ENCODE measurements at places on chromosomes 3 and 15.

- DNase-seq = no peak
These were observed 156.7 kb downstream of the TMCO5A start for GRCh38 chr15:38091078-38091645.

DNA sequence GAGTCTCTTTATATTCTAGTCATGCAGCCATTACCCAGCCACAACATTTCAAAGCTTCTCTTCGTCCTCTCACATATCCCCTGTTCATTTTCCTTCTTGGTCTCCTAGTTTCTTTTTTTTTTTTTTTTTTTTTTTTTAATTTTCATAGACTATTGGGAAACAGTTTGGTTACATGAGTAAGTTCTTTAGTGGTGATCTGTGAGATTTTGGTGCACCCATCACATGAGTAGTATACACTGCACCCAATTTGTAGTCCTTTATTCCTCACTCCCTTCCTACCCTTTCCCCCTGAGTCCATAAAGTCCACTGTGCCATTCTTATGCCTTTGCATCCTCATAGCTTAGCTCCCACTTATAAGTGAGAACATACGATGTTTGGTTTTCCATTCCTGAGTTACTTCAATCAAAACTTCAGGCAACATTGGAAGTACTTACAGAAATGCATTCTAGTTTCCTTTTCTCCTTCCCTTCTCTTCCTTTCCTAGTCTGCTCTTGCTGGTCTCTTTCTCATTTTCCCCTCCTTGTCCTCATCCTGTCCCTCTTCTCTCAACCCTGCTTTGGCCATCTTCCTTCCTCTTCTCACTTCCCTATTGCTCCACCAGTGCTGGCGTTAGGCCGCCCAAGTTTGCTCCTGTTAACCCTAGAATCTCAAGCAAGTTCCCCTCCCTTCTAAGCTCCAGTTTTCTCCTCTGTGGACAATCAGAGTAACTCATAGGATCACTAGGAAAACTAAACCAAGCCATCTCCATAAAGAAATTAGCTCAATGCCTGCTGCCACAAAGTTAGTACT lies 4.8 kb downstream of the ATP8B4 start:
- no peak for DNase-seq

GRCh38 chr15:70327328-70327855 lies 229.7 kb upstream of the TLE3 start:
- DNase-seq = no peak

GRCh38 chr3:133227813-133228212 lies 172.0 kb upstream of the BFSP2 start:
- DNase-seq = no peak

DNA sequence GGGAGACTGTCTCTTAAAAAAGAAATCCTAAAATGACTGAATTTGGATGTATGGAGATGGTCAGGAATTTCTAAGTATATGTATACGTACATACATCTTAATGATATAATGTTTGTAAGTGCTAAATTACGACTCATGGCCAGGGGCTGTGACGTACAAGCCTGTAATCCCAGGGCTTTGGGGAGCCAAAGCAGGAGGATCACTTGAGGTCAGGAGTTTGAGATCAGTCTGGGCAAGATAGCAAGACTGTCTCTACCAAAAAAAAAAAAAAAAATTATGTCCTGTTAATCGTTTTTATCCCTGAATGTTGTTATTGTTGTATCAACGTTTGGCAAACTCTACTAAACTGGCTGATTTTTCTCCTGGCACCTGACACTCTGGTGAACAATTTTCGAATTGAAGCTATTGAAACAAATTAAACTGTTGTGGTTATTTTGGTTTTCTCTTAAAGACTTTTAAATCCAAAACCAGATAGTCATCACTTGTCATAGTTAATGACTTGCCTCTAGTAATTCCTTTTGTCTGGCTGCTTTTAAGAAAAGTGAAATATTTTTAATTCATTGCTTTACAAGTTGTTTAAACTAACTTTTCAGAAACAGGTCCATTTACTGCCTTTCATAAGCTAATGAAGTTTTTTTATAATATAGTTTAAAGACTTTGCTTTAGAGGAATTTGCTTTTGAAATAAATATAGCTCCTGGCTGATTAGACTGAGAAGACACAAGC lies 7.0 kb downstream of the MORF4L1 start:
- DNase-seq = no peak

DNA sequence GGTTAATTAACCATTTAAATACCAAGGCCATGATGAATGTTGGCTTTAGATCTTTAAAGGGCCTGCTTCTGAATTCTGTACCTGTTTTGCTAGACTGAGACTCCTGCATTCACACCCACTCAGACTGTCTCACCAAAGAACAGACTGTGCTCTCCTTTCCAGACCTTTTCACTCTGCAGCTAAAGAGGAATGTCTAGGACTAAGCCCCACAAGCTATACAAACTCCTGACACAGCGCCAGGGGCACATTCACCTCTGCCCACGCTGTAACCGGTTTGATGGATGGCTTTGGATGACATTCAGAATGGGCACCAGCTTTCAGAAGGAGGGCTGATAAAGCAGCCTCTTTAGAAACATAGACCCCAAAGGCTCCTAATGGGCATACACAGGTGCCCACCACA lies 200.1 kb downstream of the KCNMB2 start:
- DNase-seq = no peak

GRCh38 chr3:42731476-42732195 lies 29.0 kb upstream of the HHATL start:
- DNase-seq = no peak

DNA sequence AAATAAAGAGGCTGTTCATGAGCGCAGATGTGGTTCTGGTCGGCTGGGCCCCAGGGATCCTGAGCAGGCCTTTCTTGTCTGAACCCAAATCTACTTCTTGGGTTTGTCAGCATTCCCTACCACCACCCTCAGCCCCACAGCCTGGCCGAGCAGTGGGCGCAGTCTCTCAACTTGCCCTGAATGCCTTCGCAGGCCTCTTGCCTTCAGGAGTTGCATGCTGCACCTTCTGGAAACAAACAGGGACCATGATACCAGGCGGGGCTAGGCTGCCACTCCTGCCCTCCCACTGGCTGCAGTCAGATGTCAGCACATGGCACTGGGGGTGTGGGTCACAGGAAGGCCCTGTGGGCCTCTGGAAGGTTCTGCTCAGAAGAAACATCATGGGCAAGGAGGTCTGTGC lies 13.2 kb upstream of the C15orf39 start:
- DNase-seq = no peak

GRCh38 chr3:77814845-77815244 lies 774.9 kb downstream of the ROBO2 start:
- no peak for DNase-seq

GRCh38 chr15:66178531-66178910 lies 75.0 kb downstream of the MEGF11 start:
- DNase-seq = no peak

- no peak for DNase-seq
These were observed 1.5 kb upstream of the FBXL22 start for GRCh38 chr15:63595688-63596087.

GRCh38 chr3:112445839-112446238 lies 53.4 kb downstream of the BTLA start:
- no peak for DNase-seq

DNA sequence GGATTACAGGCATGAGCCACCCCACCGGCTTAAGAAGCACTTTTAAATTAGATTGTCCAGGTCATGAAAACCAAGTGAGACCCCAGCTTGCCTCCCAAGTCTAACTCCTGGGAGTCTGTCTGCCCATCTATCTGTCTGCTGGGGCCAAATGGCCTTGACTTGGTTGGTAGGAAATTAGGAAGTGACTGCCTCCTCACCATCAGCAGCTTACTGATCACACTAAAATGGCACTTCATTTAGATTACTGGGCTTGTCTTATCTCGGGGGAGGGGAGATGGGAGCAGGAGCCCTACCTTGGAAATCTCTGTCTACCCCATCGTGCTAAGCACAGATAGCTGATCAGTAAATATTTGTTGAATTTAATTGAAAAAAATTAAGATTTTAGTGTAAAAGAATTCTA lies 5.6 kb upstream of the LRRC2 start:
- DNase-seq = no peak

DNA sequence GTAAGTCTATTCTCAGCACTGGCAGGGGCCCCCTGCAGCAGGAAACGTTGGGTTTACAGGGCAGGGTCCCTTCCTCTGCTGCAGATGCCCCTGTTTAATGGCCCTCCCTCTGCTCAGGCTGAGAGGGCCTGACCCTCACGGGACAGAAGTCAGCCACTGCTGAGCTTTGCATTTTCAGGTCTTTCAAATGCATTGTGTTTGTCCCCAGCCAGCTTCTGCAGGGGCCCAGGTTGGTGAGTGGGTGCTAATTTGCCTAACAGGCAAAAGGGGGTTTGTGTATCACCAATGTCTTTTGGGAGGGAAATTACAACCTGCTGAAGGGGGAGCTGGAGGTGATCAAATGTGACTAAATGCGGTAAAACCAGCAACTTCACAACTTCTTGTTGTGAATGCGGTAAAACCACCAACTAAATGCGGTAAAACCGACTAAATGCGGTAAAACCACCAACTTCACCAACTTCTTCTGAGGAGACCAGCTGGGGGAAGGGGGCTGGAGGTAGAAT lies 44.8 kb upstream of the UBE2E1 start:
- DNase-seq = no peak

GRCh38 chr15:94259863-94260262 lies 28.5 kb downstream of the MCTP2 start:
- no peak for DNase-seq

DNA sequence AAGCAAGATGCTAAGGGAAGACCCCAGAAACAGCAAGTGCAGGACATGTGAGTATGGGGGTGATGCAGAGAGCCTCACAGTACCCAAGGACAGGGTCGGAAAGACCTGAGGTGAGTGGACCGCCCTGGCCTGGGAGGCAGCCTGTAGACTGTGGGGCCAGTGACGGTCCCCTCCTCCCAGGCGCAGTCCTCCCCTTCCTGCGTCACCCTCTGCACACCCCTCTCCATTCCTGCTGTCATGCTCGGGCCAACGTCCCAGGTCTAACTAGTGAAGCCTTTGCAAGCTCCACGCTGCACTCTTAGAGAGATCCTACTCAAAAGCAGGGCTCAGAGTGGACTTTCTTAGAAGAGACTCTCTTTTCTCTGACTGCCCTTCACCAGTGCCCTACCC lies 41.6 kb downstream of the TM2D3 start:
- DNase-seq = no peak

DNA sequence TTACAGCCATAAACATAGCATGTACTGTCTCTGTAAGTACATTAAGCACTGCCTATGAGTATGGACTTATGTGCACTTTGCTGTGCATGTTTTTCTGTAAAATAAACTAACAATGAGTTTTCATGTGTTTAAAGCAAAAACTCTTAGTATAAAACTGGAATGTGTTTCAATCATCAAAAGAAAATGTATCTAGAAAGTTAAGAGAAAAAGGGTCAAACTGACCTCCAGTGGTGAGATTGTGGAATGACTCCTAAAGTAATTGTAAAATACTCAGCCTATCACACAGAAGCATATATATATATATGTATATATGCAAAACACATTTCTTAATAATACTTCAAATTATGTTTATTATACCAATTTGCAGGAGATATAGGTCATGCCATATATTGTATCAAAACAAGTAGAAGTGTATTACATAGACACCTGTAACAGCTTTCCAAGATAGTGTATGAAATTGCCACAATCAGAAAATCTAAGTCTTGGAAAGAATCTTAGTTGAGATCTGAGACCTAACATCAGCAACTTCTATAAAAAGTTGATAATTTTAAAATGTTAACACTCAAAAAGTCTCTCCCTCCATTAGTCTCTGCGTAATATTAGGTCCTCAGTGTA lies 199.6 kb downstream of the FMN1 start:
- no peak for DNase-seq

- DNase-seq = no peak
These were observed 139.0 kb downstream of the PGPEP1L start for GRCh38 chr15:98868564-98868963.

DNA sequence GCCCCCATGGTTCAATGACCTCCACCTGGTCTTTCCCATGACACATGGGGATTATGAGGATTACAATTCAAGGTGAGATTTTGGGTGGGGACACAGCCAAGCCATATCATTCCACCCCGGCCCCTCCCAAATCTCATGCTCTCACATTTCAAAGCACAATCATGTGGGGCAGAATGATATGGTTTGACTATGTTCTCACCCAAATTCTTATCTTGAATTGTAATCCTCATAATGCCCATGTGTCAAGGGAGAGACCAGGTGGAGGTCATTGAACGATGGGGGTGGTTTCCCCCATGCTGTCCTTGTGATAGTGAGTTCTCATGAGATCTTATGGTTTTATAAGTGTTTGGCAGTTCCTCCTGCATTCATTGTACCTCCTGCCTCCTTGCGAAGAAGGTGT lies 2.4 kb upstream of the CLEC3B start:
- DNase-seq = no peak

GRCh38 chr3:45082142-45082538 lies 56.0 kb downstream of the CLEC3B start:
- no peak for DNase-seq

GRCh38 chr3:10816019-10816862 lies at the start of gene SLC6A11:
SLC6A11 (plus strand) TSS chr3:10816228; CDS start chr3:10816266, 38 bp downstream.
- DNase-seq = no peak

DNA sequence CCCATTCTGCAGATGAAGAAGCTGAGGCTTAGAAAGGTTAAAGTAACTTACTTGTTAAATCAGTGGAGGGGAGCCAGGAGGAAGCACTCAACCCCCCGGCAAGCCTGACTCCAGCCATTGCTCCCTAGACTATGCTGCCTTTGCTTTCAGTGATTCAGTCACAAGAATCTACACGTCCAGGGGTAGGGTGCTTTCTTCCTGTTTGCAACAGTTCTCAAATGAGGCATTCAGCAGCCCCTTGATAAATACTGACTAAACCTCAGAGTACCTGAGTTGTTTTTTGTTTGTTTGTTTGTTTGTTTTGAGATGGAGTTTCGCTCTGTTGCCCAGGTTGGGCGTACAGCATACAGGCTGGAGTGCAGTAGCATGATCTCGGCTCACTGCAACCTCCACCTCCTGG lies 28.6 kb downstream of the MAGEF1 start:
- DNase-seq = no peak

- DNase-seq = no peak
These were observed 842 bp downstream of the FSTL1 start for GRCh38 chr3:120449701-120450599.

DNA sequence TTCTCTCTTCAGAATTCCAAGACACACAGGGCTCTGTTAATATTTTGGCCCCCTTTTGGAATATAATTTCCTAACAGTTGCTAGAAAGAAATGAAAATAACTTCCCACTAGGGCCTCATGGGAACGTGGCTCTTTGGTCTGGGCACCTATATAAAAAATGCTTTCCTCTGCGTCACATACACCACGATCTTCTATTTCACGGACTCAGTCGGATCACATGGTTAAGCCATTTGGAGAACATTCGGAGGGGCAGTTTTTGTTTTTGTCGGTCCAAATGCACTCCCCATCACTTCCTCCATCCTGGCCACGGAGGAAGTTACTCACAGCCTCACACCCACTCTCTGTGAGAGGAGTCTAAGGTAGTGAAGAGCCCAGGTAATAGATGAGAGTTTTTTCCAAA lies 21.0 kb downstream of the TMEM44 start:
- no peak for DNase-seq

- peak; percentile 9 for DNase-seq
These were observed 3.3 kb downstream of the VPS8 start for GRCh38 chr3:184815046-184815930.

DNA sequence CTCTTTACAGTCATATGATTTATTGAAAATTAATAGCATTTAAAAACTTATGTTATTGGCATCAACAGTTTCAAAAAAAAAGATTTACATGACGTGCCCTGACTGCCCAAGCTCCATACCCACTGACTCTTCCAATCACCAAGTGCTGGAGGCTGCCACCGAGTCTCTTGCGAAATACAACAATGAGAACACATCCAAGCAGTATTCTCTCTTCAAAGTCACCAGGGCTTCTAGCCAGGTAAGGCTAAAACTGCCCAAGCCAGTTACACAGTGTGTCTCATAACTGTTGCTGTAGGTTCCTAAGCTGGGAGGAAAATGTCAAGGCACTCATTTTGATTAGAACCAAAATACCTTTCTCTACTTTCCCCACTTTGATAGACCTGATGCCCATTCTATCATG lies 4.5 kb downstream of the FETUB start:
- no peak for DNase-seq
